ENCODE measurements at places on chromosomes 2 and 18.

DNA sequence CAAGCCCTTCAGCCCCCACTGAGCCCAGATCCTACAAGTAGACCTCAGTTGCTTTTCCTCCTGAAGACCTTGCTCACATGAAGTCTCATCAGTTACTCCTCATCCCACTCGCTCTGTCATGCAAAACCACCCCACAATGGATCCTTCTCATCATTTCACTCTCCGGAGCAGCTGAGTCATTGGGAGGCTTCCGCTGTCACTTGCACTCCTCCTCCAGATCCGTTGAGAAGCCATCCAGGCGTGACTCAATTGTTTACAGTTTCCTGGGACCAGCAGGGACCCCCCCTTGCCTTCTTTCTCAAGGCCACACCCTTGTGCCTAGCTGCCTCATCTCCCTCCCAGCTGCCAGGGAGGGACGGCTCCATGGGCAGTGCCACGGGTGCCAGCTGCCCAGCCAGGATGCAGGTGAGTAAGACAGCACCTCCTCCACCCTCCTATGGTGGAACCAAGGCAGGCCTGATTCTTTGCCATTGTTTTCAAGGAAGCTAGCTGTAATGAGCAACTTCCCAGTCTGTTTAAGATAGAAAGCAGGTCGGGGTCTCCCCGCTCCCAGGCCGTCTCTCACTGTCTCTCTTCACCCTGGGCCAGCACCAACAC lies 16.3 kb downstream of the GPR55 start:
- no peak for DNase-seq

DNA sequence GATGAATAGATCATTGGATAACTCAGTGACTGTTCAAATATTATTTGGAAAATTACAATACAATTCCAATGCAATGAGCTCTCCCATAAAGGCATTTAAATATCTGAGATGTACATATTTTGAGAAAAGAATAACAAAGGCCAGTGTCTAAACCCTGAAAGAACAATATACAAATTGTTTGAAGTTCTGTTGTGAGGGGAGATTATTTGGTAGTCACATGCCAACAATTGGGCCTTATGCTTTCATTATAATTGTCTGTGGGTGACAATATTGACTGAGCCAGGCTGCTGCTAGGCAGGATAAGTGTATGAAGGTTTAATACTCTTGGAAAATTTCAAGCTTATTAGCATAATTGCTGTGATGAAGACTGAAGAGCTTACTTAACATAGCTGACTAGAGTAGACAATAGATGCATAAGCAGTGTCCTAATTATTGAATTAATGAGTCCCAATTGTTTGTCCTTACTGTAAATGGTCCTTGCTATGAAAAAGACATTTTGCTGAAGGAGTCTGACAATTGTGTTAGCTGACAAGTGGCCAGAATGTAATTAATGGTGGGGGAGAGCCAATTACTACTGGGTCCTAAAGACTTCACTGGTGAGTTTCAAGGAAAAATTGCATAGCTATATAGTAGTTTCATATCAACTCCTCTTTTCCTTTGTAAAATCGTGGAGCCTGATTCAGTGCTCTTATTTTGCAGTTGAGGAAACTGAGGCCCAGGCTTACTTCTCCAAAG lies 5.0 kb upstream of the SMAD2 start:
- no peak for DNase-seq

DNA sequence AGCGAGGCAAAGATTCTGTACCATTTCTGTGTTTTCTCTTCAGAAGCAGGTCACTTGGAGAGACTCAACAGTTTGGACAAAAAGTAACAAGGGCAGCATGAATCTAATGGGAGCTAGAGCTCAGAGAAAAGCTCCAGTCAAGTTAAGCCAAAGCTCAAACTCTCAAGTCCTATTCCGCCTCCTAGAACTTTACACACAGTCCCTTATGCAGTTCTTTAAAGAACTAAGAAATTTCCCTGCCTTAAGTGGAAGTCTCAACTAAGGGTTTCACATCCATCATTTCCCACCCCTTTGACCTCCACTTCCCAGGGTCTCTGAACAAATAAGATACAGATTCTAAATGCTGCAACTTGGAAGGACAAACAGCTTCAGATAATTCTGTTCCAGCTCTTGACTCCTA lies 121.3 kb upstream of the RNU4ATAC start:
- no peak for DNase-seq

- no peak for DNase-seq
Observed at GRCh38 chr2:158796652-158797051, 1.5 kb downstream of the DAPL1 start.

DNA sequence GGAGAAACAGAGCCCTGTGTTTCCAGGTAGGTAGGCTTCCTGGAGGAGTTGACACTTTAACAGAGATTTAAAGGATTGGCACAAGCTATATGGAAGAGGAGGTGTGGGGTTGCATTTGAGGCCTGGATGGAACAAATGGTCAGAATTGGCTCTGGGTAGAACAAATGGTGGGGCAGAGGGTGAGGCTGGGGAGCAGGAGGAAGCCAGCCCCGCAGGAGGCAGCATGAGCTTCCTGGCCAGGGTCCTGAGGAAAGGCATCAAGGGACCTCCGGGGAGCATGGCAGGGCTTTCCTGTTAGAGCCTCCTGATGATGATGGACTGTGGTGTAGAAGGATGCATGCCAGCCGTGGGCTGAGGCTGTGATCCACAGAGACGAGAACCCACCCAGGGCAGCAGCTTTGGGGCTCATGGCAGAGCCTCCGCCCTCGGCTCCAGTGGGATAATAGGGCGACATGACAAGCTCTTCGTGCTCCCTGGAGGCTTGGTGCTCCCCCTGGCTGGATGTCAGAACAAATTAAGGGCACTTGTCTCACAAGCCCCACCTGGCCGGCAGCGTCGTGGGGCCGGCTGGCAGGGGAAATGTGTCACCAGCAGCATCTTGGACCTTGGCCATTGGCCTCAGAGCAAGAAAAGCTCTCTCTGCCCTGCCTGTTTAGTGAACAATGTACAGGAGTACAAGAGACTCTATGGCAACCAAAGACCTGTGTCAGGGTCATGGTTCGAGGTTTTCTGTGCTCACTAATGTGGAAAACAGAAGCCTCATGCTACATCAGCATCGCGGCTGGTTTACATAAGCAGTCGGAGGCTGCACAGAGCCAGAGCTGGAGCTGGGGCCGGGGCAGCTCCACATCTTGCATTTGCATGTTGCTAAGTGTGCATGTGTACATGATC lies 153.5 kb downstream of the MYCN start:
- no peak for DNase-seq

- no peak for DNase-seq
Observed at GRCh38 chr2:232483923-232484627, 3.6 kb downstream of the ECEL1 start.

DNA sequence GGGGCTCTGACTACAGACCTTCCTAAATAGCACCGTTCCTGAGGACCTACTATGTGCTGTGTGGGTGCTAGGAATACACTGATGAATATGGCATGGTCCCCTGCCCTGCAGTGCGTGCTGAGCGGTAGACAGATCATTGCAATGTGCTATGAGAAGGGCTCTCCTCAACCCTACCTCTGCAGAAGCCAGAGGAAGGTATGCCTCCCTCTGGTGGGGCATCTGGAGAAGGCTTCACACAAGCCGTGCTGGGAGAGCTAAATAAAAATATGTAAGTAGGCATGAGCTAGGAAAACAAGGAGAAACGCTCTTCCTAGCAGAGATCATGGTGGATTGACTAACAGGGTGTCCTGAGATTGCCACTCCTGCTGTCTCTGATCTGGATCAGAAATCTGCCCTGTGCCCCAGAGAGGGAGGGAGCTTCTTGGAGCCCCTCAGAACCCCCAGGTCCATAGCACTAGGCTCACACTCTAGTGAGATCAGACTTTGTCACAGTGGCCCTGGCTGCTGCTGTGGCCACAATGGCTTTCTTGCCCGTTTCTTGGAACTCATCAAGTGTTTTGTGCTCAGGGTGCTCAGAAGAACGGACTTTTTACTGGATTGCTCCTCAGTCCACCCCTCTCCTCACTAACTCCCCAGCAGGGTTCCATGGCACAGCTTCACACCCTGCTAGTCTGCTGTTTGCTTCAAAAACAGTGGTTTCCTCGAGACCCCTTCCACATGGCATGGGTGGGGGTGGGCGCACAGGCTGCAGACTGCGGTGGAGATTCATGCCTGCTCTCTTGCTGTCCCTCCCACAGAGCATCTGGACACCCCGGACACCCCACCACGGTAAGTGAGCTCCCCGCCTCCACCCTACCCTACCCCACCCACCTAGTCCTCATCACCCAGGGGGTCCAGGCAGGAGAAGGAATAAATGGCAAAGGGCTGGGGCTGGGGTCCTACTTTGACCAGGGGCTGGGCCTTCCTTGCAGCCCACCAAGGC lies 14.2 kb downstream of the SIGLEC15 start:
- DNase-seq, result no peak

DNA sequence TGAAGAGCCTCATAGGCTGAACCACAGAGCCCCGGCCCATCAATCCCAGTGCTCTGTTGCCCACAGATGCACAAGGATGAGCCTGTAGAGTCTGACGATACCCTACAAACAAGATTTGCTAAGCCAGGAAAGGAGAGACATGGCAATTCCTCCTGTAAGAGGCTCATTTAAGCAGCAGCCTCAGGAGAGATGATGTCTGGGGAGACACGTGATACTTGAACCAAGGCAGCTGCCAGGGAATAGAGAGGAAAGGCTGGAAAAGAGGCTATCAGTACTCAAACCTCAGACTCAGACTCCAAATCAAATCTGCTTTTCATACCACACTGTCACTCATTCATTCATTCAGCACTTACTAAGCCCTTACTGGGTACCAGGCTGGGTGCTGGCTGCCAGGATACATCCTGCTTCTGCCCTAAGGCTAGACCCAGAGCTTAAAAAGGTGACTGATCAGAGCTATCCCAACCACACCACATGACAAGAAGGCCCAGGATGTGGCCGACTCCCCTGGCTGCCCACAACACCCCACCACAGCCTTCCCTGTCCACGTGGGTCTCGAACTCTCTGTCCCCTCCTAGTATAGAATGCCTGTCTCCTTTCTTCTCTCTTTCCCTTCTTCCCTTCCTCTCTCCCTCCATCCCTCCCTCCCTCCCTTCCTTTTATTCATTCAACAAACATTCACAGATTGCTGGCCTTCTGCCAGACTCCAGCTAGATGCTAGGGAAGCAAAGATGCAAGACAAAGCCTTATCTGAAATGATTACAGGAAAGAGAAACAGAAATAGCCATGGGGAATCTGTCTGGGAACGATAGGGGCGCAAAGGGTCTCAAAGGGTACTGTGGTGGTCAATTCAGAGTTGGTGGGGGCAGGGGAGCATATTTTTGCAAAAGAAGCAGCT lies 23.4 kb upstream of the KCNK3 start:
- no peak for DNase-seq

DNA sequence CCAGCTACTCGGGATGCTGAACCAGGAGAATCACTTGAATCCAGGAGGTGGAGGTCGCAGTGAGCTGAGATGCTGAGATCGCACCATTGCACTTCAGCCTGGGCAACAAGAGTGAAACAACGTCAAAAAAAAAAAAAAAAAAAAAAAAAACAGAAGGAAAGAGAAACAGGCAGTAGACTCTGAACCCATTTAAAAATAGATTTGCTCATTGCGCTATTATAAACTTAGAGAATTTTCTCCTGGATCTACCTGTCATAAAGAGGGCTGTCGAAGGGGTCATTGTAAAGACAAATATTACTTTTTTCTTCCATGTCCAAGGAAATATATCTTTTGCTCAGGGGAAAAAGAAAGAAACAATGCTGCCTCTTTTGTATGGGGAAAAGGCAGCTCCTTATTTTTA lies 425.0 kb upstream of the ID2 start:
- DNase-seq, result no peak

DNA sequence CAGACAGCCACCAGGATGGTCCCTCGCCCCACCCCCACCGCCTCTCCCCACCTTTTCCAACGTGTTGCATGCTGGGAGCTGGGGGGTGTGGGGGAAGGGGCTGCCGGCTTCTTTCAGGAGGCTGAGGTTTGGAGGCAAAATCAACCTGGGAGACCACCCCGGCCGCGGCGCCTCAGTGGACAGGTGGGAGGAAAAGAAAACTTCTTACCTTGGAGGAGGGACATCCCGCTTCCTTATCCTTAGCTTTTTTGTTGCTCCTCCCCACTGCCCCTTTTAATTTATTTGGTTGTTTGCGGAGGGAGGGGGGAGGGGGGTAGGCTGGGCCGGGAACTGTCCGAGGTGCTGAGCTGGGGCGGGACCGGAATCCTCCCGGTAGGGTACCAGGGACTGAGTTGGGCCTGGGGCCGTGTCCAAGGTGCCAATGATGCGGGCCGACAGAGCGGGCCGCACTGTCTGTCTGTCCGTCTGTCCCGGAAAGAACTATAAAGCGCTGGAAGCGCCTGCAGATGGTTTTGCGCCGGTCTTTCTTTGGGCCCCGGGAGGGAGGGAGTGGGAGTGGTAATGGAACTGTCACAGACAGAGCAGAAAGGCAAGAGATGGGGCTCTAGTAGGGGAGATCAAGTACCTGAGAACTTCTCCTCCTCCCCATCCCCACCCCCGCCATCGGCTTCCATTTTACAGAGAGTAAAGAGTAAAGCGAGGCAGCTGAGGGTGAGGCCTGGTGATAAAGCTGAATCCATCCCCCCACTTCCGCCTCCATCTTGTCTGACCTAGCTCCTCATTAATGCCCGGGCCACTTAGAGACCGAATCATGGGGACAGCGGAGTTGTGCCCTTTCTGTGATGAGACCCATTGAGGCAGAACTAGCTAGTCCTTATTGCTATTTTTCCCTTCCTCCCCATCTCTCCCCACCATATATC lies 2.4 kb downstream of the CDK5R2 start:
- no peak for DNase-seq

- no peak for DNase-seq
Observed at GRCh38 chr2:240383871-240384700, 51.4 kb upstream of the GPC1 start.

DNA sequence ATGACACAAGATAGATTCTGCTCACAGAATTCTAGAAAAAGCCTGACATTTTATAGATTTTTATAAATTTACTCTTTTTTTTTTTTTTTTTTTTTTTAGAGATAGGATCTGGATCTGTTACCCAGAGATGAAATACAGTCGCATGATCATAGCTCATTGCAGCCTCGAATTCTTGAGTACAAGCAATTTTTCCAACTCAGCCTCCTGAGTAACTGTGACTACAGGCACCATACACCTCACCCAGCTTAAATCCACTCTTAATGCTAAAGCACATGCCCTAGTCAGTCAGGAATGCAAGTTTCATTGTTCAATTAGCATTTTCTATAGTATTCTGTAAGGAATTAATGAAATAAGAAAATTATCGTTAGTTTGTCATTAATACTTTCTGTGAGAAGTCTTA lies 32.1 kb upstream of the WDR75 start:
- DNase-seq, result no peak

DNA sequence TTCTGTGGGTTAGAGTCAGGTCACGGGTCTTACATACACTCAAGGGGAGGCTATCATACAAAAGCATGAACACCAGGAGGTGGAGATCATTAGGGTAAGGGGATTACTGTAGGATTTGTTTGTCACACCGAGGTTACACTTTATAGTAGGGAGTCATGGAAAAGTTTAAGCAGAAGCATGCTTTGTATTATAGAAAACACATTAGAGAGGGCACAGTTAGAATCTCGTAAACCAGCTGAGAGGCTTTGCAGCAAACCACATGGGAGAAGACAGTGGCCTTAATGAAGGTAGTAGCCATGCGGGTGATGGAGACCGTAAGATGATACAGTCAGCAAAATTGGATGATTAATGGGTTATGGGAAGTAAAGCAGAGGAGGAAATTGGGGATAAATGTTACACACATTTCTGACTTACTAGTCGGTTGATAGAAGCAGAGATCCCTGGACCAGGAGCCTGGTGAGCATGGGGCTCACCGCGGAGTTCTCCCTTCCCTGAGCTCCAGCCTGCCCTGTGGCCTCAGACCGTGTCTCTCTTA lies 75.6 kb downstream of the MAPRE2 start:
- no peak for DNase-seq

GRCh38 chr2:134021830-134022524 lies 231.9 kb upstream of the MGAT5 start:
- no peak for DNase-seq

- no peak for DNase-seq
Observed at GRCh38 chr18:79463424-79463960, 67.8 kb downstream of the NFATC1 start.
